ENCODE measurements at places on chromosomes 5 and 9.

GRCh38 chr9:73611032-73611431 is 459.4 kb downstream of the ANXA1 start:
- no peak for DNase-seq

GRCh38 chr9:112869041-112869529 is 21.6 kb downstream of the SLC46A2 start:
- DNase-seq, result no peak

DNA sequence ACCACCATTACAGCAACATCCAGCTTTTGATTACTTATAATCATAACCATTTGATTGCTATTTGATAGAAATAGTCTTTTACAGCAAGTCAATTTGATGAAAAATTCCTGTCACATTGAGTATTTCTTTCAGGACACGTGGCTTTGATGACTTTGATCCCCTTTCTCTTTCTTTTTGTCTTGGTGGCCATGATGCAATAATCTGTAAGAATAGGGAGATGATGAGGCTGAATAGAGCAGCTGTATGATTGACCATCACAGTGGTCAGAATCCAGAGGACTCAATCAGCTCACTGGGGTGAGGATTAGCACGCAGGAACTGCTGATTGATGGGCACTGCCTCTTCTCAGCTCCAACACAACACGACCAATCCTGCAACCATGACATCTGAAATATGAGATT is 262.7 kb downstream of the PARP8 start:
- DNase-seq, result no peak

GRCh38 chr9:7055171-7055903 is 297.6 kb downstream of the KDM4C start:
- DNase-seq, result no peak

- DNase-seq, result no peak
Observed at GRCh38 chr5:147140558-147140957, 94.3 kb upstream of the STK32A start.

DNA sequence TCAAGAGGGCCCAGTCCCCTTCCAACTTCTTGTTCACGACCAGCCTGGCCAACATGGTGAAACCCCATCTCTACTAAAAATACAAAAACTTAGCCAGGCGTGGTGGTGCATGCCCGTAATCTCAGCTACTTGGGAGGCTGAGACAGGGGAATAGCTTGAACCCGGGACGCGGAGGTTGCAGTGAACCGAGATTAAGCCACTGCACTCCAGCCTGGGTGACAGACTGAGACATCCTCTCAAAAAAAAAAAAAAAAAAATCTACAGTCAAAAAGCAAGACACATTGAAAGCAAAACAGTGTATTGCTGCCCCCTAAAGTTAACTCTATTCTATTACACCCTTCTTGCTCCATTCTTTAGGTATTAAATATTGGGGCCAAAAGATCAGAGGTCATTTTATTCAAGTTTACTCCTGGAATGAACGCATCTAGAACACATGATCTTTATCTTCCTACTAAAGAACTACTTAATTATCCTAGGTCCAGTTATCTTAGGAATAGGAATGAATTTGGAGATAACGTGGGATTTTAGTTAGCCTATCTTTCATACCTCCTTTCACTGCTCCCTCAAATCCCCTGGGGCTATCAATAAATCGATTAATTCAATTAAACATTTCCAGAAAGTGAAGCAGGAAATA is 2.4 kb downstream of the ATG12 start:
- no peak for DNase-seq

- DNase-seq, result no peak
Observed at GRCh38 chr5:138544181-138545134, 1.4 kb upstream of the ETF1 start.

DNA sequence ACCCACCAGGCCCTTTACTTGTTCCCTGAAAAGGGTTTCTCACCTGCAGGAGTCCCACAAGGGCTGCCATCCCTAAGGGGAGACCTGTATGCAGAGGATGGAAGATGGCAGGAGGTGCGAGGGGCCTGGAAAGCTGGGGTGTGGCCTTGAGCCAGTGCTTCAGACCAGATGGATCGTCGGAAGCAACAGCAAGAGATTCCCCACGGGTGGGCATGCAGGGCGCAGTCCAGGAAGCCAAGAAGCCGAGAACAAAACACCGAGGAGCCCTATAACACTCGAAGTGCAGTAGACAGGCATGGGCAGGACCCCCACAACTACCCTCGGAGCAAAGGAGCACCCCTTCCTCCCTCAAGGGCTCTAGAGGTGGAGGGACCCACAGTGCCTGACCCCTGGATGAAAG is 24.7 kb upstream of the FRRS1L start:
- no peak for DNase-seq

Measured in HEK293T (cell line).